GM13976 (cell line): ENCODE measurements at places on chromosomes 1 and 21.

- DNase-seq, result no peak
Measured at GRCh38 chr1:24742090-24742938, 2.9 kb upstream of the CLIC4 start.

GRCh38 chr21:39452207-39452969, 618 bp downstream of the SH3BGR start:
- no peak for DNase-seq

- DNase-seq, result no peak
Measured at GRCh38 chr1:160547422-160547821, 24.4 kb upstream of the SLAMF6 start.

GRCh38 chr1:215243345-215244054, 161.0 kb downstream of the KCNK2 start:
- no peak for DNase-seq

- DNase-seq, result no peak
Measured at GRCh38 chr21:39021478-39021832, 161.8 kb downstream of the PSMG1 start.
